Stimulated activated CD8-positive, alpha-beta memory T cell treated with anti-CD3 and anti-CD28 coated beads, Interleukin-4, amount 100 ng/mL, for 24 hours (primary cell): ENCODE measurements at places on chromosomes 7 and 10.

- no peak for DNase-seq
Measured at GRCh38 chr10:102629661-102630614, 14.3 kb upstream of the TRIM8 start.

GRCh38 chr10:7407368-7408290 lies 3.2 kb downstream of the SFMBT2 start:
- no peak for DNase-seq

GRCh38 chr7:7819442-7820247 lies 101.2 kb upstream of the RPA3 start:
- no peak for DNase-seq

DNA sequence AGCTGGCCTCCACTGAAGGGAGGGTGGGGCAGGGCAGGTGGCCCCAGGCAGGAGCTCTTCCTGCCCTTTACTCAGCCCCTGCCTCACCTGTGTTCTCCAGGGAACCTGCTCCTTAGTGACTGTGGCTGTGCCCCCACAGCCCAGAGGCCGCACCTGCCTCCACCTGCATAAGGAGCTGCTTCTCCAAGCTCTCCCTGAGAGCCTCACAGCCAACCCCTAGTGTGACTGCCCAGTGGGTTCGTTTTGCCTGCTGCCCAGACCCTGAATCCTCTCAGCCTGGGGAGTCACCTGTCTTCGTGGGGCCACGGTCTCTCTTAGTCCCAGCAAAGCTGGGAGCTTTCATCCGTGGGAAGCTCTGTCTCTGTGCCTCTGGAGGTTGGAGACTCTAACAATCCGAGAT lies 94.4 kb downstream of the GLRX3 start:
- DNase-seq = no peak

DNA sequence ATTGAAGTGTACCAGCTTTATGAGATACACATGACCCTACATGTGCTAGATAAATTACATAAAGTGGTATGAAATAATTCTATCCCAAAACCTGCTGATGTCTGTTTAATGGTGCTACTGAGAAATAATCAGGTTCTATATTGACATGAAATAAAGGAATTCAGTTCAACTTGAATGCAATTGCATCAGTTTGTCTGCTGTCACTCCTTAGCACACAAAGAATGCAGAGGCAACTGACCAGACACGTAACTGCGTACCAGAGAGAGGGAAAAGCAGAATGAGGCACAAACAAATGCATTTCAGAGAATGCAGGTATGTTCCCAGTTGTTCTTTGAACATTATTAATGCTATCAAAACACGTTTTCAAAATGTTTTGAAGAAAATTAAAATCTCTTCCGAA lies 98.8 kb upstream of the AGR3 start:
- no peak for DNase-seq

GRCh38 chr7:4208586-4208985 lies 473.5 kb upstream of the FOXK1 start:
- no peak for DNase-seq

- no peak for DNase-seq
Measured at GRCh38 chr7:98133181-98133580, 26.5 kb downstream of the LMTK2 start.

- peak; percentile 56 for DNase-seq
Measured at GRCh38 chr10:3783316-3783681, 1.7 kb downstream of the KLF6 start.

DNA sequence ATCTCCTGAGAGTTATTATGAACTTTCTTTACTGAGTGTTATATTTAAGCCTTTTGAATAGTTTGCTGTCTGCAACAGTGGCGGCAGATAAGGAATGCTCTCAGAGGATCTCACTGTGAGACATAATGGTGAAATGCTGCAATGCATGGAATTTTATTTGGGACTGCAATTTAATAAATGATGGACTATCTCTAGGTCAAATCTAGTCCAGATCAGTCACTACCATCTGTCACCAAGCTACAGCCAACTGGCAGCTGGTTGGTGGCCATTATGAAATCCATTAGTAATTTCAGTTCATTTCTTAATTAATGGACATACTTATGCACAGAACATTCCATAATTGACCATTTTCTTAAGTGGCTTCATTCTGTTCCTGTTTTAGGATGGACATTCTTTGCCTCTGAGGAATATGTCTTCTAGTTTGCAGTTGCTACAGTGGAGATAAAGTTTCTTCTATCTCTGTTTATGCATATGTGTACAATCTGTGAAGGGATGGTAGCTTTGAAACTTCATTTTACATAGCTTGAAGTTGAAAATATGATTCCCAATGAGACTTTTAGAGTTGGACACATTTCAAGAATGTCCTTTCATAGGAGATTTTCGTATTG lies 586.6 kb downstream of the SUGCT start:
- no peak for DNase-seq

DNA sequence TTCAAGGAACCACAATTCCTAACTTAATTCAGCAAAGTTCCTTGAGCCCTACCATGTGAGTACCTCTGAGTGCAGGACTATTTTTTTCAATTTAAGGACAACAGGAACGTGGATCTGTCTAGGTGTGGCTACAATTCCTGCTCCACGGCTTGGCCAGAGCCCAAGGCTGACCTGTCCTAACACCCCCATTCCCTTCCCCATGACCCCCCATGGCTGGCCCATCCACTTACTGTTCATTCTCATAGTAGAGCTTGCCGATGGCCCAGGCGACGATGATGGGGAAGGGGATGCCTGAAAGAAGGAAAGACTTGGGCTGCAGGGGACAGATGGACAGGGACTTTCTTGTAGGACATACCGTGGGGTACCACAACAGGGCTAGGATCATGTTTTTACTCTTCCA lies 20.3 kb downstream of the CRHR2 start:
- no peak for DNase-seq

DNA sequence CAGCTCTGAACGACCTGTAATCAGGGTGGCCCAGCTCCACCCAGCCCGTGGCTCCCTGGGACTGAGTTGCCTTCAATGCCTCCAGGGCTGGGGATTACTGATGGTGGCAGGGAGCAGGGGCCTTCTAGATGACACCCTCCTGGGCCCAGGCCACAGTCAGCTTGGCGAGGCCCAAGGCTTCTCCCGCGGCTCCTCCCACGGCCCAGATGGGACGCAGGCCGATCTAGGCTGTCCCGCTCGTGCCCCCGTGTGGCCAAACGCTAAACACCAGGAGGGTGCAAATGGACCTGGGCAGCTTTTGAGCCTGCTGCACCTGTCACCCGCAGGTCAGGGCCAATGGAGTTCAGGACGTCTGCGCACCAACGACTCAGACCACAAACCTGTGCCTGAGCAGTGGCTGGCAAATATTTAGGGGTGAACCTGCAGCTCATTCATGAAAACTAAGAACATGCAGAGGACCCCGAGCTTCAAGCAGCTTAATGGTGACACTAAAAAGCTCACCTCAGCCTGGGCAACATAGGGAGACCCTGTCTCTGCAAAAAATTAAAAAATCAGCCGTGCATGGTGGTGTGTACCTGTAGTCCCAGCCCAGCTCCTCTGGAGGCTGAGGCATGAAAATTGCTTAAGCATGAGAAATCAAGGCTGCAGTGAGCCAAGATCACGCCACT lies 43.2 kb downstream of the ASB13 start:
- peak; percentile 73 for DNase-seq

DNA sequence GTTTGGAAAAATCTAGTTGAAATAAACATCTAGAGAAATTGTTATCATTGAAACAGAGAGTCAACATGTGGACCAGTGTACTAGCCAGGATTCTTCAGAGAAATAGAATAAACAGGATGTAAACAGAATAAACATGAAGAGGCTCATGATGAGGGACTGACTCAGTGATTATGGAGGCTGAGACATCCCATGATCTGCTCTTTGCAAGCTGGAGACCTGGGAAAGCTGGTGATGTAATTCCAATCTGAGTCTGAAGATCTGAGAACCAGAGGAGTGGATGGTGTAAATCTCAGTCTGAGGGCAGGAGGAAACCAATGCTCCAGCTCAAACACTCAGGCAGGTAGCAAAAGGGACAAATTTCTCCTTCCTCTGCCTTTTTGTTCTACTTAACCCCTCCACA lies 62.9 kb upstream of the FAM180A start:
- no peak for DNase-seq

DNA sequence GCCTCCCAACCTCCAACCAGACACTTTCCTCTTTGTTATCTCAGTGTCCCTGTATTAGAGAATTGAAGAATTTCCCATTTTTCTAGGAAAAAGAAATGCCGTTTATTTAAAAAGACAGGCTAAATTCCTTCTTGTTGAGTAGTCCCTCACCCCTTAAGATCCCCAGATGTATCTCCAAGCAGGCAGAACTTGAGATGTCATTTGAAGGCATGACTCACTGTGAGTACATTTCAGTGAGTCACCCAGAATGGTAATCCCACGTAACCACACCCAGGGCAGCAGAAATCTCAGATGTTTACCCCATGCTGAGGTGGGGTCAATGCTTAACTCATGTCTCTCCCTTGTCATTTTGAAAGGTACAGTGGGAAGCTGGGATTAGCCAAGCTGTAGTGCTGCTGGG lies 4.4 kb downstream of the ZNF655 start:
- DNase-seq = no peak

DNA sequence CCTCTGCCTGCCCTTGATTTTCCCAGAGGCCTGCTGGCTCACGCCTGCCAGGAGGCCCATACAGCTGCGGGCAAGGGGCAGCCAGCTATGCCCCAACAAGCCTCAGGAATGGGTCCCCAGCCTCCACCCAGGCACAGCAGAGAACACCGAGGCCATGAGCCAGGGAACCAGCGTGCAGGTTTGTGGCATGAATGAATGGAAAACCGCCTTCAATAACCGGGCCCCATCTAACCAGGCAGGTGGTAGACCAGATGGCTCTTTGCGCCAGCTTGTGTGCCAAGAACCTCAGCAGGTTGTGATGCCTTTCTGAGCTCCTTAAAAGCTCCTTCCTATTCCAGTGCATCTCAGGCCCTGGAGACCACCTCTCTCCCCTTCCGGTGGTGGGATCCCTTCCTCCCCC lies 50.2 kb downstream of the ELFN1 start:
- DNase-seq = no peak

DNA sequence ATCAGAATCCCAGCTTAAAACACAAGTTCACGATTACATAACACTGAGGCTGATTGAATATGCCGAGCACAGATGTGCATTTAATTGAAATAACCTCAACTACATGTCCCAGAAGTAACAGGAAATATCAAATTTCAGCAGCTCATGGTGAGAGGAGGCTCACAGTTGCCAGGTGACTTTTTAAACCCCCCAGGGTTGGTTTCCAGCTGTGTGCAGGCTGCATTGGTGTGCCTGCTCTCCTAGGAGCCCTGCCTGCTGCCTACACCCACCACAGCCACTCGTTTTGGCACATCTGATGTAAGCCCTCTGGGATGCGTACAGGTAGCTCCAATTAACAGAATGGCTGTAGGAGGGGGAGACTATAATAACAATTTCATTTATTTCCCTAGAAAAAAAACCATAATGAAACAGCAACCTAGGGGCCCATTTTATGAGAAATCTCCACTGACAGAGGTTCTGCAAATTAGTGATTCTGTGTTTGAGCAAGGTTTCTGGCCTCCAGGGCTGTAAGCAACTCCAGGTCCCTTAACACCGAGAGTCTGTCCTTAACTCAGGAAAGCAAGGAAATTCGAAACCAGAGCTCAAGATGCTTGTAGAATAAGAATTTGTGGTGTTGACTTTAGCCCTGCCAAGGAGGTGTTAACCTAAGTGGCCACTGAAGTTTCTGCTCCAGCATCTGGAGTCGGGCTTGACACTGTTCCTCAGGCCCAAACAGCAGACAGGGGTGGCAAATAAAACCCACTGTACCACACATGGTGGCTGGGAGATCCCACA lies 161.9 kb downstream of the BMPER start:
- no peak for DNase-seq

DNA sequence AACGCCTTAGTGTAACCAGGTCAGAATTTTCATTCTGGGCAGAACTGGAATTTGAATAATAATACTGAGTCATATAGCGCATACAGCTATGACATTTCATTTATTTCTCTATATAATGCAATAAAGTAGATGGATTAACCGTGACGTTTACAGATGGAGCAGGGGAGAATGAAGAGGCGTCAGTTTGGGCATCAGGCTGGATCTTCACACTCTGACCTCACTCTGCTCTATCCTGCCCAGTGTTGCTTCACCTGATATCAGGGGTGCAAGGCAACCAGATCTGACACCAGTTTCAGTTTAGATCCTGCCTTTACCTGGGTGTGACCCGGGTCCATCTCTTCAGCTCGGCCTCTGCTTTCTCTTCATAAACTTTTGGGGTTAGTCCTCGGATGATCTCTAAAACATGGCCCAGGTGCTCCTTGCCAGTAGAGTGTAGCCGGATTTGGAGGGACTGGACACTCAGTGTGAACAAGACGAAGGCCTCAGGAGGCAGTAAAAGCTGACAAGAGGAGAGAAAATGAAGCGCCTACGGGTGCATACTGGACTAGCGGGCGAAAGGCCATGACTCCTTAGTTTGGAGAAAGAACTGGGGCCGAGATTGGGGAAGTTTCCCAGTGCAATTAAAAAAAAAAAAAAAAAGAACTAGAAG lies 1.4 kb upstream of the ZYX start:
- DNase-seq = no peak

DNA sequence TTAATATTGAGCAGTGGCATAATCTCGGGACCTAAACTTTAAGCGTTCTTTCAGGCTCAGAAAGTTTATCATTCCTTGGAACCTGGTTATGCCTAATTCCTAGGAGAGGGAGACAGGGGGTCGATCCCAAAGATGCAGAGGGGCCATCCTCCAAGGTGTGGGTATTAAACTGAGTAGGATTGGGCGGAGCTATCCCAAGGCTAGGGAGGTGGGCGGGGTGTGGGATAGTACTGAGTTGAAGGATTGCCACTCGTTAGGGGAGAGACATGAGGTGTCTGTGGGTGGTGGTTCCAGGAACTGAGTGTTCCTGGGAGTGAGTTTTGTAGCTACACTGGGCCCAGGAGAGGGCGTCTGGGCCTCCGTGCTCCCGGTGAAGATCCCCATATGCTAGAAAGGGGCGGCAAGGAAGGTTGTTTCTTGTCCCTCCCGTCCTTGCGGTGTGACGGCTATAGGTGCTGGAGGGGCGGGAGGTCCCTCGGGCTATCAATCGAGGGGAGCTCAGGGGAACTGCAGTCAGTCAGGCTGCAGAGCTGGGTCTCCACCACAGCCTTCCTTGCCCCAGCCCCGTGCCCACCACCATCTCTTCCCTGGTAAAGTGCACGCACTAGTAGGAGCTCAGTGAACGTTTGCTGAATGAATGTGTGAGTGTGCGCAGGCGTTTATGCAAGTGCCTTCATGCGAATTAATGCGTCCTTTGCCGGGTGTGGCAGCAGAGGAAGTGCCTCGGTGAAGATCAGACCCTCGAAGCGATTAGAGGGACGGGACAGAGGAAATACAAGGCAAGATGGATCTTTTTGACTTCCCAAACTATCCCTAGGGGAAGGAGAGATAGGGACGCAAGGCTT lies 3.0 kb upstream of the HMX2 start:
- DNase-seq = no peak

- no peak for DNase-seq
Measured at GRCh38 chr10:18196806-18197550, 56.8 kb downstream of the CACNB2 start.
